ENCODE measurements at places on chromosomes 12 and 14.

- DNase-seq = no peak
Measured at GRCh38 chr14:104116288-104116755, 22.1 kb upstream of the KIF26A start.

GRCh38 chr12:40945772-40946171 lies 242.3 kb upstream of the PDZRN4 start:
- no peak for DNase-seq

DNA sequence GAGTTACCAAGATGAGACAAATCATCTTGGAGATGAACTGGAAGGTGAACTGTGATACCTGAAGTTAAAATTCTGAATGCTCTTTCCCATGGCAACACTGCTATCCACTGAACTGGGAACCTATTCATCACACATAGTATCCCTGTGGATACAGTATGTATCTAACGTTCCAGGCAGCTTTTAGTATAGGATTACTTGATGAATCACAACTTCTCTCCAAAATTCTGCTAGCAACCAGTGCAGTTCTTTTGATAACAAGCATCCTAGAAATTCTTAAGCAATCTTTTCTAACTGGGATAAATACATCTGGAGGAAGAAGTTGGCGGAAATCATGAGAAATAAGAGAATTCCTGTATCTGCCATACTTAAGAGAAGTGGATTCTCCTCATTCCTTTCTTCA lies 66.4 kb downstream of the PAWR start:
- no peak for DNase-seq

DNA sequence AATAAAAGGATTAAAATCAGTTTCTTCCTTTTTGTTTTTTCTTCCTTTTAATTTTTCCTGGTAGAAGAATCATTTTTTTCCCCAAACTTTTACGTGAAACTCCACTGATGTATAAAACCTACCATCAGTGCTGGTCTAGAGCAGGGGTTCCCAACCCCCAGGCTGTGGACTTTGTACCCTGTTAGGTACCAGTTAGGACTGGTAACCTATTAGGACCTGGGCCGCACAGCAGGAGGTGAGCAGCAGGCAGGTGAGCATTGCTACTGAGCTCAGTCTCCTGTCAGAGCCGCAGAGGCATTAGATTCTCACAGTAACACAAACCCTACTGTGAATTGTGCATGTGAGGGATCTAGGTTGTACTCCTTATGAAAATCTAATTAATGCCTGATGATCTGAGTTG lies 10.1 kb downstream of the SMCO2 start:
- no peak for DNase-seq

GRCh38 chr12:87363497-87364084 lies 665.6 kb downstream of the C12orf50 start:
- no peak for DNase-seq

DNA sequence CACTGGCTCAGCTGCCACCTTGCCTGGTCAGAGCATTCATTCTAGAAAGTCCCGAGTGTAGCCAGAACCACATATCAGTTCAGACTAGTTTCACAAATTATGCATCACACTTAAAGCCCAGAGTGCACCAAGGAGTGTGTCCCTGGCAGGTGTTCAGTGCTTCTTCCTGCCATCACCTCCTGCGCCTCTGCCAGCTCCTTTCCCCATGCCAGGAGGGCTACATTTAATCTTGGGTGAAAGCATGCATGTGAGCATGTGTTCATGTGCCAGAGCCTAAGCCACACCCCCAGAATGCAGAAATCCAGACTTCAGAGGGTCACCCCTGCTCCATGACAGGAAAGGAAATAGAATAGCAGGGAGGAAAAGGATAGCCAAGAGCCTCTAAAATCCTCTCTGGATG lies 381.6 kb downstream of the DPF3 start:
- DNase-seq = no peak

- DNase-seq = no peak
Measured at GRCh38 chr12:117518594-117519270, 157.3 kb upstream of the NOS1 start.

- no peak for DNase-seq
Measured at GRCh38 chr14:94960285-94961001, 190.5 kb upstream of the GSC start.

DNA sequence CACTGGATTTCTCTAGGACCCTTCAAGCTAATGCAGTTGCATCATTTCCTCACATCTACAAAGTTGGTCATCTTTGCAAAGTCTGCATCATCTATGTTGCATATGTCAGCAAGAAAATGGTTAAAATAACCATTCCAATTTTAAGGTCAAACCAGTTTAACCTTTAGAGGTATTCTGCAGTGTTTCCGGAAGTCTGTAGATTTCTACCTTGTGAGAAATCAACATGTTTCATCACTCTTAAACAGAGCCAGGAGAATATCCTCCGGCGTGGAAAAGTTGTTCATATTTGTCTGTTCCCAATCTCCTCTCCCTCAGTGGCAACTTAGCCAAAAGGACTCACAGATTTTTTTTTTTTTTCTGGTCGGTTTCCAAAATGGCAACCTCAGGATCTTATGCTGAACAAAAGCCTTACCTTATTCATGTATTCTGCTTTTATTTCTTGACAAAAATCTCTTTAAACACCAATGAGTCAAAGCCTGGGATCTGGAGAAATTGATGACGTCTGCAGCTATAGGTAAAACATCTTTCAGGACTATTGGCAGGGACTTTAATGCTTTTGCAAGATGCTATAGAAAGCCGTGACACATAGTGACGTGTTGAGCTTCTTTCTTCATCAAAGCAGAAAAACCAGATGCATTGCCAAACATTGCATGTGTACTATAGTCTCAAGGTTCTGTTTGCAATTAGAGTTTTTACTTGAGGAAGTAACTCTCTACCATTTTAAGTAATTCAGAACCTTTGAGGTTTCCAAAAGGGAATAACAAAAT lies 16.0 kb upstream of the CDK17 start:
- no peak for DNase-seq

DNA sequence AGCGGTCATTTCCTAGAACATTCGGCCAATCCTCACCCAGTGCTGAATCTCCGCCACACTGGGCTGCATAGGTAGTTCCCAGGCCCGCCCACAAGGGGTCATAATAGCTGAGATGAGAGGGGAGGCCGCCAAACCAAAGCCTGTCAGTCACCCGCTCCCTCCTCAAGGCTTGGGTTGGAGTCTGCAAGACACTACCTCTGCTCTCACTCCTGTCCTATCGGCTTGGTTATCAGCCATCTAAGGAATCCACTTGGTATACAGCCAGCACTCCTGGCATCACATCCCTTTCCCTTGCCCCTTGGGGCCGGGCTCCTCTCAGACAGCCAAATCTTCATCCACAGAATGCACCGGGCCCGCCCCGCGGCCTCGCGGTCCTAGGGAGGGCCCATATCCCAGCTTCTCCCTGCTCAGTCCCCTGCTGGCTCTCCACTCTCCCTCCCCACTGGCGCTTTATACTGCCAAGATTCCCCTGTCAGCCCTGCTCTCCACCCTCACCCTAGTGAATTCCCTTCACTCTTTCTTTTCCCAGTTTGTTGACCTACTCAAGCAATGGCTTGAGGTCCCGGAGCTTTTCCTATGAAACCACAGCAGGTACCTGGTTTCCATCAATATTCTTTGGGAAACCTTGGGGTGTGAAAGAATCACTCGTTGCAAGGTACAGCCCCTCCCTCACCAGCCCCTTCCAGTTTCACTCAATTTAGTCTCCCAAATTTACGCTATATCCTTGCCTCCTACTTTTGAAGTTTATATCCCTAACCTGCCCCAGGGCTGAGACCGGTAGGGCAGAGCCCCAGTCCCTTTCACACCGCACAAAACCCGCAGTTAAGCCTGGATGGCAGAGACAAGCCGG lies 1.4 kb downstream of the IFFO1 start:
- DNase-seq = peak; percentile 70

GRCh38 chr12:58067610-58068387 lies 126.4 kb downstream of the ATP23 start:
- DNase-seq = no peak

GRCh38 chr12:53938326-53939140 lies at the start of gene HOXC13:
Gene HOXC13, plus strand, starts transcription at chr12:53938831. Its CDS starts 76 bp downstream, at chr12:53938907.
- no peak for DNase-seq

GRCh38 chr14:32443890-32444661 lies 115.0 kb downstream of the AKAP6 start:
- DNase-seq = no peak

DNA sequence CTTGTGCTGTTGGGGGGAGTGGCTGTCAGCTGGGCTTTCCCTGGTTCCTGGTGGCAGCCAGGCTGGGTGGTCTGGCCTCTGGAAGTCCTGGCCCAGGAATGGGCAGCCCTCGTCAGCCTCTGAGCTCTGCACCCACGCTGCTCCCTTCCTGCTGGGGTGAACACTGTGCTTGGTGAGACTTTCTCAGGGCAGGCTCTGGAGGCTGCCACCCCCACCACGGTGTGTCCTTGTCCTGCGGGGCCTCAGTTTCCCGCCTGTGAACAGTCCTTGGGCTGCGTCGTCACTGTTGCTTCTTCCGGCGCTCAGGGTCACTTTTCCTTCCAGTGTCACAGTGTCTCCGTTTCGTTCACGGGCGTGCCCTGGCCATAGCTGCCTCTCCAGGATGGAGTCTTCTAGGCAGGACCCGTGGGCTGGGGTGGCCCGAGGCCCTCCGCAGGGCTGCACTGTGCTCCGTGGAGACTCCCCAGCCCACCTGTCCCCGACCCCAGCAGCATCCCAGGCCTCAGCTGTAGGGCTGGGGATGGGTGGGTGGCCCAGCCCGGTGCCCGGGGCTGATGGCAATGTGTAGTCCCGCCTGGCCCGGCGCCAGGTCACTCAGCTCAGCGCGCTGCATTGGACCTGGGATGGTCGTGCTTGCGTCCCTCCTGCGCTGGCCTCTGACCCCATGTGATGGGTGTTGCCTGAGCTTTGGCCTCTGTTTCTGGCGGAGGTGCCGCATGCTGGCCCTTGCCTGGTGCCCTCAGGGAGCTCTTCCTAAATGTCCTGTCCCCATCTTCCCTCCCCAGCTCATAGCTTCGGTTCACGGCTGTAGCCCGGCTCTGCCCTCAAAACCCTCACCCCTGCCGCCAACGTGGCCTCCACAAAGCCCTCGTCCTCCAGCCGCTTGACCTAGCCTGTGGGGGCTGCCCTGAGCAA lies 6.8 kb downstream of the KIF26A start:
- DNase-seq = no peak

GRCh38 chr12:103178366-103179080 lies 221.0 kb downstream of the ASCL1 start:
- no peak for DNase-seq

All from CD4-positive, alpha-beta T cell treated with Interleukin-6 at 100 ng/mL for 8 hours (primary cell).